ENCODE measurements at places on chromosomes 1 and 21.

DNA sequence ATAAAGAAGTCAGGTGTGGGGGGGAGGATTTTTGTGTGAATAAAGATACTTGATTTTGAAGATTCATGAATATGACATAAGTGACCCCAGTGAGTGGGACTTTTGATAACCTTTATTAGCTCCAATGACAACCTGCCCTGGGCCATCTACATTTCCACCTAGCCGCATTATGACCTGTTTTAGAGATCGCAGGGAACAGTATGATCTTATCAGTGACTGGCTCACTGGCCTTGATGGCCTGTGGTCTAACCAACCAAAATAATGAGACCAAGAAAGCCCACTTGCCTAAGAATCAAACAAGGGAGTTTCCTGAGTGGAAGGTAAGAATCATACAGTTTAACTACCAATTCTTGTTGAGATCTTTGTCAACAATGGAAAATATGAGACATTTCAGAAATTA is 1.8 kb downstream of the ELAPOR1 start:
- no peak for DNase-seq

DNA sequence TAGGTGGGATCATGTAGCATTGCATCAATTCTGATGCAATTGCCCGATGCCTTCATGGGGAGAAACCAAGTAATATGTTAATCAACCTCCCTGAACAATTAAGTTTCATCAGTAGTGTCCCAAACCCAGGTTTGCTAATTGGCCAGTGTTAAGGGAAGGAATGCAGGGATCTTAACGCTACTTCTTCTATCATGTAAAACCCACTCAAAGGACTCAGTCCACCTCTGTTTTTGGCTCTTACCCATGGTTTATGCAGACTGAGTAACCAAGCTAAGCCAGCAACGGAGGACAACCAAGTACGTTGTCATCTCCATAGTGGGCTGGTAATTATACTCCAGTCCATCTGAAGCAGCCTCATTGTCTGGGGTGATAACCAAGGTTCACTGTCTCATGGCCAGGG is 203.0 kb upstream of the FMN2 start:
- DNase-seq, result no peak

DNA sequence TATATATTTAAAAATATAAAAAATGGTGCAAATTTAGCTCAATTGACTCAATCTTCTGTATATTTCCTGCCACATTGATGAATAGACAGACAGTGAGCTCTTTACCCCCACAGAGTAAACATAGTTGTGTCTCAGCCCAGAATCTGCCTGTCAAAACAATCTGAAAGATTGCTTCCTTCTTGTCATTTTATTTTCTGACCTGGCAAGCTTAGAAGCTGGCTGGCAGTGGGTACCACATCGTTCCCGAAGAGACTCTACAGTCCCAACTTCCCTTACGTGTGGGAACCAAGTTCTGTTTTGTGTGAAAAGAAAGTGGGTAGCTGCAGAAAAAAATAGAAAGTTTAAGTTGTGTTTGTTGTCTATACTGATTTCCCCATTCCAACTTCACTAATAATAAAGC is 629.3 kb upstream of the NEGR1 start:
- no peak for DNase-seq

DNA sequence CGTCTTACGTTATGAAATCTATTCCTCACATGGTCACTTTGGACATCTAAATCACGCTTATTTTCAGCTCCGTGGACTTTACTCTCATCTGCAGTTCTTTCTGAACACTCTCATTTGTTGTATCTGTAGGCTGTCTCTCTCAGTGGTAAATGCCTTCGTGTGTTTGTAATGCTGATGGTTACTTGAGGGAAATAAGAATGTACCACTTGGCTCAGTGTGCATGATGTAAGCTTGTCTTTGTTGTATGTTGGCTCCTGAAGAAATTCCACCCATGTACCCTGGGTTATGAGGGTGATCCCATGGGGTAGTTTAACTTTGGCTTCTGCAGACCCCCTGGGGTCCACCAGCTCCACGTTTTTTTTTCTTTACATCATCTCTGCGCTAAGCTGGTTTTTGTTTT is 378.4 kb downstream of the SETD4 start:
- DNase-seq, result no peak

- peak; percentile 24 for DNase-seq
These were observed 15.4 kb downstream of the TIE1 start for GRCh38 chr1:43315963-43316737.

- DNase-seq, result no peak
These were observed 28.6 kb downstream of the CD247 start for GRCh38 chr1:167489571-167490340.

- no peak for DNase-seq
These were observed 73.7 kb downstream of the LRRC8C start for GRCh38 chr1:89706700-89707012.

DNA sequence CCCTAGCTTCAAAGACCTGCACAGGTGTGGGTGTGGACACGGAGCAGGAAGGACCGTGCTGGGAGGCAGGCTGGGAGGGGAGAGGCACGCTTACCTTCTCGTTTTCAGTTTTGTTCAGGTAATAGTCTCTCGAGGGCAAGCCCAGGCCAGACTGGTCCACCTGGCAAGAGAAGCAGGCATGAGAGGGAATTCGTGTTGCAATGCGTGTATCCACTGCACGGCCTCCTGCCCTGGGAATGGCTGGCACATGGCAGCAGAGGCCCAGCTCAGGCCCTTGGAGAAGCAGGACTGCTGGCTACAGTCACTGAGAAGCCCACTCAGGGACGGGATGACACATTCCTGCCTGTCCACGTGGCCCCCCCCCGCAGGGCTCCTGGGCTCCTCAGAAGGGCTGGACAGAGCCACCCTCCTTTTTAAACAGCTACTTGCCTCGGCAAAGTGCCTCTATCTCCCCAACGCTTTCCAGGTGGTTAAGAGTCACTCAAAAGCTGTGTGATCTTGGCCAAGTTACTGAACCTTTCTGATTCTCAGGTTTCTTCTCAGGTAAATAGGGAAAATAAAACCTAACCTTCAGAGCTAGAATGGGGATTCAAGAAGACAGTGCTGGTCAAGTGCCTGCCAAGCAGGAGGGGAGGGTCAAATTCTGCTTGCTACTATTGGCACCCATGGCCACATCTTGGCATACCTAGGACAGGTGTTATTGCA is 32.7 kb downstream of the ECE1 start:
- no peak for DNase-seq

GRCh38 chr1:40239626-40240025 is 8.1 kb upstream of the TMCO2 start:
- DNase-seq, result no peak

- DNase-seq, result no peak
These were observed 11.3 kb upstream of the PDZK1IP1 start for GRCh38 chr1:47201179-47201578.

DNA sequence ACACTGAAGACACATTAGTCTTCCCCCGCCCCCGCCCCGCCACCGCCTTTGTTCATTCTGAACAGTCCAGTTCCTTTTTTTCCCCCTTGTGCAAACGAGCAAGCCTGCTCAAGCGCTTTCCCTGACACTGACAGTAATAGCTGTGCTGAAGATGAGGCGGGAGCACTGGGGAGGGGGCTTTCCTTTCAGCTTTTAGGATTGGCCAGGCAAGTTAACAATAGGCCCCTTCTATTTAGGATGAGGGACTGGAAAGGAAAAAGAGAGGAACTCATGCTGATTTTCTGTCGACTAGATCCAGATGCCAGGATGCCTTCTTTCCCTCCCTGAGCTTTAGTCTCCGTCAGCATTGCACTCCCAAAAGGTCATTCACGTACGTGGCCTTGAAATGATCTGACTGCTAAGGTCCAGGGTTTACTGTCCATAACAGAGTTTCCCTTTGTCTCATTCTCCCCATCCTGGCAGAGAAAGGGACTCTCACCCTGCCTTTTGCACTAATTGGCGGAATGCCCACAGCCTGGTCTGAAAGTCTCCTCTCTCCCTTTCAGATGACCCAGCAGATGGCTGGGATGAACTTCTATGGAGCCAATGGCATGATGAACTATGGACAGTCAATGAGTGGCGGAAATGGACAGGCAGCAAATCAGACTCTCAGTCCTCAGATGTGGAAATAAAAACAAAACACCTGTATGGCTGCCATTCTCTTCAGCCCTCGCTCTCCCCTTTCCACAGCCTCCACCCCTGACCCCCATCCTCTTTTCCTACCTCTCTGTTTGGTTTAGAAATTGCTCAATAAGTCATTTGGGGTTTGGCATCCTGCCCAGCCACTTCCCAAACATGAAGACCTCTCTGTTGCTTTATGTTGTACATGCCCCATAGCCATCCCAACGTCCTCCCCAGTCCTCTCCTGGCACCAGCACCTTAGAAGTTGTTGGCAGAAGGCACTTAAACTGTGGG is 28.6 kb upstream of the ZFP69B start:
- no peak for DNase-seq

DNA sequence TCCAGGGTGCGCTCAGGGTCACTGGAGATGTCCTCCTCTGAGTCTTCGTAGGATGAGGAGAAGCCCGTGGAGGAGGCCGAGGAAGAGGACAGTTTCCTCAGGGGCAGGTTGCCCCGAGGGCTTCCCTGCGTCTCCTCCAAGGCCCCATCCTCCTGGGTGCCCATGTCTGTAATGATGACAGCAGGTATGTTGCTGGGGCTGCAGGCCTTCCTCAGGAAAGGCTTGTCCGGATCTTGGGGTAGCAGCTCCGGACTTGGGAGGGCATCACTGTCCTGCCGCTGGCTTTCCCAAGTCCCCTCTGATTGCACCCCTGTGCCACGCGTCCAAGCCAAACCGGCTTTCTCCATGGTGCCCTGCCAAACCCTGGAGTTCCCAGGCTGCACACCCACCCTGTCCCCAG is 3.5 kb downstream of the ITPKB start:
- no peak for DNase-seq

DNA sequence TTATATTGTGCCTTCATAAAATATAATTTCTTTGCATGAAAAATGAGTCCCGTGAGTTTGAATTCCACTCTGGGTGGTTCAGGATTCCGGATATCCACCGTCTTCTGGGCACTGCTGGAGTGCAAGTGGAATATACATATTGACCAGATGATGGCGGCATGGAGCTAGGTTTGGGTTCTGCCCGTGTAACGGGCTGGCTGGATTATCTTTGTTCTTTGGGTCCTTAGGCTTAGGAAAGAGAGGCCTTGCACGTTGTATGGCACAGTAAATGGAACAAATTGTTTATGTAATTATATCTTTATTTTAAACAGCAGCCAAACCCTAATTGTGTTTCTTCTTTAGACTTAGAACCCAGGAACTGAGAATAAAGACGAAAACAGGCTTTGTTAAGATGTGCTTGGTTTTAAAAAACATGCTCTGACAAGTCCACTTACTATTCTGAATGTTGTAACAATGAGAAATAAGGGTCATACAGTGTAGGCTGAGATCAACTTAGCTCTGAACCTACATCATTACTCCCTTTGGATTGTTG is 13.5 kb upstream of the ACBD6 start:
- DNase-seq, result peak; percentile 85

DNA sequence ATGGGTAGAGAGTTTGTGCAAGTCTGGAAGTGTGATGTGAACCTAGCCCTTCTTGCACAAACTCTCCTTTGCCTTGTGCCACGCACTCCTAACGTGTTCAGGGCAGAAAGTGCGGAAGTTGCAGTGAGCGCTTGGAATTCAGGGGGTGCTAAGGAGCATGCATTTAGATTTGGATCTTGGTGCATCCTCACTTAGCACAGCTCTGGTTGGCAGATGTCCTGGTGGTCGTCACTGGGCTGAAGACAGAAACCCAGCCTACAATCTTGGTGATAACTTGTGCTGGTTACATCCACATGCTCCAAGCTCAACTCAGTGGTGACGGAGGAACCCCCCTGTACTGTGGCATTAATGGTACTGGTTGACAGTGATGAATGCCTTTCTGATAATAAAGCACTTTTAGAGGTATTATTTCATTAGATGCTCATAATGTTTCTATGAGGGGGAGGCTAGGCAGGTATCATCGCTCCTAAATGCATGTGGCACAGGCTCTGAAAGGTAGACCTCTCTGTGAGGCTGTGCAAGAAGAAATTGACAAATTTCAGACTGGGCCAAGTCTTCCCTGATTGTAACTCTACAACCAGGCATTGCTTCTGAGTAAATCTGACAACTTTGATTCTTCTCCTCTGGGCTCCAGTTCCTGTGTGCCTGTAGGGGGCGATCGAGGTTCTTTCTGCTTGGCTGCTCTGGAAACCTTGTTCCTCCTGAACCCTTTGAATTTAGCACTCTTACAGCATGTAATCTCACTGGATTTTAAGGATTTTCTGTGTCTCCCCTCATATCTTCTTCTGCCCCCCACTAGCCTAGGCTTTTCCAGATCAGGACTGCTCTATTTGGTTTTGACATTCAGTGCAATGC is 40.6 kb downstream of the MAPKAPK2 start:
- peak; percentile 72 for DNase-seq

DNA sequence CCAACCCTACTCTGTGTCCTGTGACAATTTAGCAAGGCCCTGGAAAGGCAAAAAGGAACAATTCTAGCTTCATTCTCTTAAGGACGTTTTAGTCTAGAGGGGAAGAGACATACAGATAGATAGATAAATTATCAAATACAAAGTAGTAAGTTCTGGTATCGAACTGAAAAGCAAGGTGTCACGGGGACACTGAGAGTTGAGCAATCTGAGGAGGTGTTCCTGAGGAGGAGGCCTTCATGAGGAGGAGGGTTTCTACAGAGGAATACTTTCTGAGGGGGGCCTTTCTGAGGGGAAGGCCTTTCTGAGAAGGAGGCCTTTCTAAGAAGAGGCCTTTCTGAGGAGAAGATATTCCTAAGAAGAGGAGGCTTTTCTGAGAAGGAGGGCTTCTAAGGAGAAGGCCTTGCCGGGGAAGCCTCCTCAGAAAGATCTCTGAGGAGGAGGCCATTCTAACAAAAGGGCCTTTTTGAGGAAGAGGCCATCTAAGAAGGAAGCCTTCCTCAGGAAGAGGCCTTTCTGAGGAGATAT is 155.9 kb upstream of the COA6 start:
- DNase-seq, result no peak

DNA sequence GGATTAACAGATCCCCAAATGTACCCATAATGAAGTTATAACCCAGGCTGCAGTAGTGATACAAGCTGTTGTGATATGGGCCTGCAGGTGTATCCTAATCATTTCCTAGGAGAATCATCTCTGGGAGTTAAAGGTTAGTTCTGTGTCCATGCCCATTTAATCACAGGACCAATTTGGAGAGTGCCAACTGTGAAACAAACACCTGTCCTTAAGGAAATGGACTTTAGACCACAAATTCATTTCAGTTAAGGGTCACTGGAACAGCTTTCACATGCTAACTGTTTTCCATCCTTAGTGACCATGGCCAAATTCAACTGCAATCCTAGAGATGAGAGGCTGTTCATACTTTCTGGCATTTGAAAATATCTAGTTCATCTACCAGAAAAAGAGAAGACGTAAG is 160.9 kb downstream of the GPATCH2 start:
- no peak for DNase-seq

- DNase-seq, result no peak
These were observed 25.0 kb downstream of the PRMT2 start for GRCh38 chr21:46660505-46660904.

- peak; percentile 46 for DNase-seq
These were observed 16.9 kb upstream of the PARS2 start for GRCh38 chr1:54781023-54781723.

GRCh38 chr1:196438329-196438728 is 169.9 kb downstream of the KCNT2 start:
- no peak for DNase-seq

GRCh38 chr1:11377954-11378353 is 101.0 kb upstream of the DISP3 start:
- no peak for DNase-seq
